ENCODE measurements at places on chromosomes 11 and 22.

DNA sequence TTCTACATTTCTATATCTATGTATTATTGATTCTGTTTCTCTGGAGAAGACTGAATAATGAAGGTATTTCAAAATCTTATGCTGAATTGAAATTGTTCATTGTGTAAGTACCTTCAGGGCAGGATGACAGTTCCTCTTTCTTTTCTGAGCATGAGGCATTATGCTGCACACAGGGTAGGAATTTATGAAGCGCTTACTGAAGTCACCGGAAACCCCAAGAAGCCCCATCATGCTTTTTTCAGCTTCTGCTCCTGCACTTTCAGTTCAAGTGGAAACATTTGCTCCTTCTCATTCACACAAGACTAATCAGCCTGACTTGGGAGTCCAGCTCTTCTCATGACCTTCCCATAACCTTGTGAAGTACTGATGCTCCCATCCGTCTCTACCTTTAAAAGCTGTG is 314.7 kb upstream of the SORL1-AS1 start:
- peak; percentile 18 for DNase-seq

DNA sequence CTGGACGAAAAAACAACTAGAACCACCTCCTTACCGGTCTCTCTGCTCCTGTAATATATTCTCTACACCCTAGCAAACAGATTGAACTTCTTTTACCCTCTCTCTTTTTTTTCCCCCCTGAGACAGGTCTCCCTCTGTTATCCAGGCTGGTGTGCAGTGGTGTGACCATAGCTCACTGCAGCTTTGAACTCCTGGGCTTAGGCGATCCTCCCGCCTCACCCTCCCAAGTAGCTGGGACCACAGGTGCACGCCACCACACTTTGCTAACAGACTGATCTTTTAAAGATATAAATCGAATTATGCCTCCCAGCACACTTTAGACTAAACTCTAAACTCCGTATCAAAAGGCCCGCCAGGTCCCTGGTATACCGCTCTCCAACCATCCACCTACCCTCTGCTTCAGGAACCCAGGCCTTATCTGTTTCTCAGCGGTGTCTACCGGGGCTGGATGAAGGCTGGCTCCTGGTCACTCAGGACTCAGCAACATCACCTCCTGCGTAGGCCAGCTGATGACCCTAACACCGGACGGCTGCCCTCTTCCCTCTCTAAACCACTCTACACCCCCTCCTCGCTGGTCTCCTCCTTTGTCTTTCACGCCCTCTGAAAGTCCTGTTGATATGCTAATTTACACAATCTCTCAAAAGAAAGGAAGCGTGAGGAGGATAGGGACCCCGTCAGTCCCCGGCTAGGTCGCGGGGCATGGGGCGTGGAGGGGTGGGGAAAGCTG is 745 bp downstream of the C22orf39 start:
- DNase-seq = no peak

- no peak for DNase-seq
Observed at GRCh38 chr11:16827139-16827538, 88.7 kb downstream of the C11orf58 start.

DNA sequence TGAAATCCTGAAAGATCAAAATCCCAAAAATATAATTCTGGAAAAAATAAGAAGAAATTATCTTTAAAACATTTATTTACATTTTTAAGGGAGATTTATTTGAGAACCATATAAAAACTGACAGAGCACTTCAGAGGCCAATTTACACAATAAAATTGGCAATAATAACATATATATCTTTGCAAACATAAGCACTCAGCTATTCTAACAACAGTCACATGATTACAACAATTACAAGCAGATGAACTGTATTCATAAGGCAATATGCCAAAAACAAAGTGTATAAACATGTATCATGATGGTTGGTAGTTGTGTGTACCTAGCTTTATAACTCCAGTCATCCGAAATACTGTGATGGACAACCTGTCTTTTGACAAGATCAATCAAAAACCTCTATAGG is 17.7 kb upstream of the RASSF10 start:
- no peak for DNase-seq

- DNase-seq = peak; percentile 41
Observed at GRCh38 chr22:24156913-24157821, 24.1 kb upstream of the SUSD2 start.

DNA sequence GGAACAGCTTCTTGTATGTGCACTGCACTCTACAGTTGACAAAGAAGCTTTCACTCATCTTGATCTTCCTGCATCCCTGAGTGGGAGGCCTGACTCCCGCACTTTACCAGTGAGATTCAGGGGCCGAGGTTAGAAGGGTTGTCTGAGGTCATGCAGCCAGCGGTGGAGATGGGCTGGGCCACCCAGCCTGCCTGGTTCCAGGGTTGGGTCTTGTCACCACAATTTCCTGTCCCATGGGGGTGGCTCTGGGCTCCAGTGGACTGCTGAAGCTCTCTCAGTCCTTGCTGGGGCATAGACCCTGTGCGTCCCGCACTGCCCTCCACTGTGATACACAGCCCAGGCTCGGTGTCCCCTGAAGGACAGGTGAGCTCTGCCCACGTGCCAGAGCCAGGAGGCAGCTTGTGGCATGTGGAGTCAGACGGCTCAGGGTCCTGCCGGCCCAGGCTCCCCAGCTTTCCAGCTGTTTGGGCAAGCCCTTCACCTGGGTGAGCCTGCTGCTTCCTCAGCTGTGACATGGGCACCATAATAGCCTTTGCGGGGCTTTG is 6.9 kb upstream of the MYO7A start:
- DNase-seq = no peak

GRCh38 chr22:19503869-19504268 is 20.3 kb downstream of the CLDN5 start:
- no peak for DNase-seq

DNA sequence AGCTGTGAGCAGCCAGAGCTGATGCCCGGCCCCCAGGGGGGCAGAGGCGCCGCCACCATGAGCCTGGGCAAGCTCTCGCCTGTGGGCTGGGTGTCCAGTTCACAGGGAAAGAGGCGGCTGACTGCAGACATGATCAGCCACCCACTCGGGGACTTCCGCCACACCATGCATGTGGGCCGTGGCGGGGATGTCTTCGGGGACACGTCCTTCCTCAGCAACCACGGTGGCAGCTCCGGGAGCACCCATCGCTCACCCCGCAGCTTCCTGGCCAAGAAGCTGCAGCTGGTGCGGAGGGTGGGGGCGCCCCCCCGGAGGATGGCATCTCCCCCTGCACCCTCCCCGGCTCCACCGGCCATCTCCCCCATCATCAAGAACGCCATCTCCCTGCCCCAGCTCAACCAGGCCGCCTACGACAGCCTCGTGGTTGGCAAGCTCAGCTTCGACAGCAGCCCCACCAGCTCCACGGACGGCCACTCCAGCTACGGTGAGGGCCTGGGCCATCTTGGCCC is 6.1 kb downstream of the CDC42EP1 start:
- DNase-seq = no peak

DNA sequence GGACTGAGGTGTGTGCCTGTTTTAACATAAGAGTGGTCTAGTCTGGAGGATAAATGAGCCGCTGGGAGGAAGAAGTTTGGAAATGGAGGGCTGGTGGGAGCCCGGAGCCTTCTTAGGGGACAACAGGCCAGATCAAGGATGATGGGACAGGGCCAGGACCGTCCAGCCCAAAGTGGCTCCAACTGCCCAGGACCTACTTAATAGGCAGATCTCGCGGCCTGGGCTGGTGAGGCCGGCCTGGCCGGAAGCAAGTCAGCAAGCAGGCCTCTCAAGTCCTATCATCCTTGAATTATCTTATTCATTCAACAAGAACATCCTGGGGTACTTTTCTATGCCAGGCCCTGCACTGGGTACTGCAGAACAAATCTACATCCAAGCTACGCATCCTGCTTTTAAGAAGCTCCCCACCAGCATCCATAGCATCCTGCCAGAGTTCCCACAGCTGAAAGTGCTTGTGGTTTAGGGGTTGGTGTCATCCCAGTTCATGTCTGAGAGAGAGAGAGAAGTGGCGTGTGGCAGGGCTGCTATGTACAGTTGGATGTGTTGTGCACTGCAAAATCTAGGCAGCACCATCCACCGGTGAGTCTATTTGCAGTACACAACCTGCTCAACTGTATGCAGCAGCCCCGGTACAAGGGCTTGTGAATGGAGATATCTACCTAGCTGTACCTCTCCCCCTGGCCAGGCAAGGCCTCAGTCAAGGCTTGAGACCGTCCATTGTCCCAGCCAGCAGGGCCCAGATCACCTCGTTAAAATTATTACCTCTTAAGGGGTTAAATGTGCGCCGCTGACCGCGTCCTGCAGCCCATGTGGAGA is 82.1 kb downstream of the FBLN1 start:
- DNase-seq = no peak

- no peak for DNase-seq
Observed at GRCh38 chr22:32177221-32177765, 18.2 kb upstream of the C22orf42 start.

GRCh38 chr11:119974051-119974450 is 163.9 kb downstream of the TRIM29 start:
- no peak for DNase-seq

GRCh38 chr11:88427719-88428118 is 90.2 kb upstream of the CTSC start:
- DNase-seq = no peak

DNA sequence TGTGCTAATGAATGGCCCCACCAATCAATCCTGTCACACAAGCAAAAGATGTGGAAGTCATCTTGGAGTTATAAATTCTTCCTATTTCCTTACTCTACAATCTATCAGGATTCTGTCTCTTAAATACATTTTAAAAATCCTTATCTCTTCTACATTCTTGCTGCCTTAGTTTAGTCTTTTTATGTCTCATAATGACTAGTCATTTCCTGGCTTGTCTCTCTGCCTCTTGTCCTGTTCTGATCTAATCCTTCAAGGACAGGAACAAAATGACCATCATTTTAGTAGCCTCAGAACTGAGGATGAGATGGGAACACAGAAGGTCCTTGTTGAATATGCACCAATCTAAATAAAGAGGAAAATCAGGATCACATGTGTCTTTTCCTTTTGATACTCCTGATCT is 56.6 kb upstream of the LIN7C start:
- peak; percentile 26 for DNase-seq

GRCh38 chr11:15295695-15296094 is 181.0 kb downstream of the INSC start:
- DNase-seq = no peak

GRCh38 chr22:30045494-30045887 is 34.8 kb upstream of the HORMAD2 start:
- no peak for DNase-seq

GRCh38 chr22:45291061-45291930 is 6.5 kb downstream of the UPK3A start:
- DNase-seq = no peak

- no peak for DNase-seq
Observed at GRCh38 chr11:121119440-121119839, 18.4 kb downstream of the TECTA start.

GRCh38 chr11:45305874-45306623 is 19.9 kb upstream of the SYT13 start:
- no peak for DNase-seq

DNA sequence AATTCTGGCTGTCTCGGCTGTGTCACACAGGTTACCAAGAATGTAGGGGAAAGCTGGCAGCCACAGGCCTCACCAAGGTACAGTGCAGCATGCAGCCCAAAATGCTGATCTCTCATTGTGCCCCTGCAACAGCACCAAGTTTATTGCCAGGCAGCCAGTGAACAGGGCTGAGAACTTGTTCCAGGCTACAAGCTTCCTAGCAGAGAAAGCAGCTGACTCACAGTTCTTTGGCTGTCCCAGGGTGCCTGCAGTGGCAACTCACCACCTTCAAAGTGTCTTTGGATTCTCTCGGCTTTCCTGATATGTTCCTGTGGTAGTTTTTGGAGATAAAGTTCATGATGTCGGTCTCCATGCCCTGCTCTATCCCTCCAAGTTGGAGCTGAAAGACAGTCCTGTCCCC is 719.1 kb upstream of the ANO3 start:
- no peak for DNase-seq

GRCh38 chr11:129285402-129285786 is 90.3 kb upstream of the BARX2 start:
- DNase-seq = no peak

DNA sequence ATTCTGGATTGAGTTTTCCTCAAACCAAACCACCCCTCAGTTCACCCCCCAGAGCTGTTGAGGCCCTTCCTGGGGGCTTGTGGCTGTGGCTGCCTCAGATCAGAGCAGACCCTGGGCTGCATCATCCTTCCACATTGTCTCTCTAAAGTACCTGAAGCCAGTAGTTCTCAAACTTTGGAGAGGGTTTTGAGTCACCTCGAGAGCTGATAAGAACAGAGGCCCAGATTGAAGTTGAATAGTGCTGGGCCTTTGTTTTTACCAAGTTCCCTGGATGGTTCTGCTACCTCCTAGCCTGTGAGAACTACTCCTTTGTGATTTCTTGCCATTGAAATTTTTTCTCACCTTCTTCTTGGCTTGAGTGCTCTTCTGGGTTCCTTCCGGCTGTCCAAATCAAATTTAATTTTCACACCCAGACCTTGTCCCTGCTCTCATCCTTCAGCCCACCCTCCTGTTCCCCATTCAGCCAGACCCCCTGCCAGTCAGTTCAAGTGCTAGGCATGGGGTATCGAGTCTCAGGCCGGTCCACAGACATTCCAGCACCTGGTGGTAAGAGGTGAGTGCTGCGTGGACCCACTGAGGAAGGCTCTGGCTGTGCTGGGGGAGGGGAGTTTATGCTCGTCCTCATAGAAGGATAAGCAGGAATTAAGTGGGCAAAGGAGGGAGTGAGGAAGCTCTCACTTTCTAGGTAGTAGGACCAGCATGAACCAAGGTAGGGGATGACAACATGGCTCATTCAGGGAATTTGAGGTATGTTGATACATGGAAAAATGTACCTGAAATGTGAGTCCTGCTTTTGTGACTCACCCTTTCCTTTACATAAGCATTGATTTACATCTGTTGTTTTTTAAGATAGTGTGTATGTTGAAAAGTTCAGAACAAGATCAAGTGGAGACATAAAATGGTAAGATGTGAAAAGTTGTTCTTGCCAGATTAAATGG is 116.5 kb downstream of the PTPRJ start:
- DNase-seq = no peak

DNA sequence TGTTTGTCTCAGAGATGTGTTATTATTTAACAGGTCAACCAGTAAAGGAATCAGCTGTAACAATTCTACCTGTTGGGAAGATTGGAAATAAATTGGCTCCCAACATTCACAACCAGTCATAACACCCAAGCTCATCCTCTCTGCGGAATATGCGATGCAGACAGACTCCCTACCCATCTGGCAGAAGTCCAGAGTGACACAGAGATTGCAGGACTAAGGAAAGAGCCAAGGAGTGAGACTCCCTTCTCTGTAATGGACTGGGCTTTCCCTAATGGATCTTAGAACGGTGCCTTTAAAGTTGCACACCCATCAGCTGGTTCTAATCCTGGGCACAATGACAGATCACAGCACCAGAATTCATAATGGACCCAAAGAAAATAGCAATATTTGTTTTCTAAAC is 27.8 kb upstream of the UBASH3B start:
- DNase-seq = no peak

- DNase-seq = no peak
Observed at GRCh38 chr11:36615826-36616225, 17.8 kb upstream of the RAG2 start.

DNA sequence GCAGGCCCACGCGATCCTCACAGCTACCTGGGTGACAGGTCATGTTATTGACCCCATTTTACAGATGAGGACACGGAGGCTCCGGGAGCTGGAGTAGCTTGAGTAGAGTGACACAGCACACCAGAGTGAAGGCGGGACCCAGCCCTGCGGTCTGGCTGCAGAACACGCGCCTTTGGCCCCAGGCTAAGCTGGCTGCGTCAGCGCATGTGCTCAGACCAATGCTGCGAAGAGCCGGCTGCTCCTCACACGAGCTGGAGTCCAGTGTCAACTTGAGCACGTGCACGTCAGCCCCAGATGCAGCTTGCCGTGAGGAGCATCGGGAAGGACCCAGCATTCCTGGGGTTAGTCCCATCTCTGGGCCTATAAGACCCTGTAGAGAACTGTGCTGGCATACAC is 49.9 kb downstream of the SCUBE1 start:
- no peak for DNase-seq
